Activated CD4-positive, alpha-beta T cell treated with anti-CD3 and anti-CD28 coated beads, Interleukin-2, amount 10 ng/mL, durations not matched to agents 24 days and 14 days (primary cell): ENCODE measurements at places on chromosomes 2 and 18. TPM values are rescaled to one million over a fixed set of nuclear protein-coding genes. Genes with fewer than 3 reads are reported as not detected.

Gene SS18
- total RNA-seq = 66.2 and 70.8 TPM in 2 replicates

Gene PRKCE
- total RNA-seq = 11.2 and 13.5 TPM in 2 replicates

Gene TNP1
- total RNA-seq = not detected in 2 replicates

Gene ELOA2
- not detected in 2 replicates for total RNA-seq

Gene HMSD
- total RNA-seq = 16.8 and 25.0 TPM in 2 replicates

DNA sequence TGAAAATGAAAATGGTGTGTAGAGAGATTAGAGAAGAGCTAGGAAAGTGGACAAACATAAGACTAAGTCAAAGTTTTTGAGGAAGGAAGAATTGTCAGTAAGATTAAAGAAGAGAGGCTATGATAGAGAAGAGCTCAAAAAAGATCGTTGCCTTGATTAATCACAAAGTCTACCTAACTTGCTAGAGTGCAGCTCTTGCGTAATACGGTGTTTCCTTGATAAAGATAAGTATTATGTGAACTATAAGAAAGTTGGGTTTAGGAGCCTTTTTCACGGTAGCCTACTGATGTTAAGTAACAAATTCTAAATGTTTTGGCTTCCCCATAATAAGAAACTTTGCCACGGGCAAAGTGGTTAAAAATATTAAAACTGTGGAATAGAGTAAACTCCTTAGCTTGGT lies 226.4 kb upstream of the NRXN1 start:
- DNase-seq = no peak

DNA sequence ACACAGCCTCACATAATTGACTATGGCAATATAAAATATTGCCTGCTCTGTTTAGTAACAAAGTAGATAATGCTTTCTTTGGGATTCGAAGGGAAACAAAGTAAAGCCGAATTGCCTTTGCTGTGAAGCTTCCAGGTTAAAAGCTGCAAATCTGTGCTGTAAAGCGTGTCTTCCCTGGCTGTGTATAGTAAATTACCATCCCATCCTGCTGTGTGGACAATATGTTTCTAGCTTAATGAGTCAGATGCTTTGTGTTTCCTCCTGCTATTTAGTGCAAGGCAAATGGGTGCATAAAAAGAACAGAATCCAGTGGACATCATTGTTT lies 265.1 kb downstream of the SOCS6 start:
- no peak for DNase-seq

- no peak for DNase-seq
Observed at GRCh38 chr2:239963646-239964205, 61.4 kb downstream of the NDUFA10 start.

DNA sequence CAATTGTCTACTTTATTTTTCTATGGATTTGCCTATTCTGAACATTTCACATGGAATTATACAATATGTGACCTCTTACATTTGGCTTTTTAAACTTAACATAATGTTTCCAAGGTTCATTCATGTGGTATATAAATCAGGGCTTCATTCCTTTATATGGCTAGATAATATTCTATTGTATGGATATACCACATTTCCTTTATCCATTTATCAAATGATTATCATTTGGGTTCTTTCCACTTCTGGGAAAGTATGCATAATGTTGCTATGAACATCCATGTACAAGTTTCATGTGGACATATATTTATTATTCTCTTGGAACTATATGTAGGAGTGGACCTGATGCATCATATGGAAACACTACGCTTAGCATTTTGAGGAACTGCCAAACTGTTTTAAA lies 99.7 kb upstream of the NCKAP5 start:
- no peak for DNase-seq

DNA sequence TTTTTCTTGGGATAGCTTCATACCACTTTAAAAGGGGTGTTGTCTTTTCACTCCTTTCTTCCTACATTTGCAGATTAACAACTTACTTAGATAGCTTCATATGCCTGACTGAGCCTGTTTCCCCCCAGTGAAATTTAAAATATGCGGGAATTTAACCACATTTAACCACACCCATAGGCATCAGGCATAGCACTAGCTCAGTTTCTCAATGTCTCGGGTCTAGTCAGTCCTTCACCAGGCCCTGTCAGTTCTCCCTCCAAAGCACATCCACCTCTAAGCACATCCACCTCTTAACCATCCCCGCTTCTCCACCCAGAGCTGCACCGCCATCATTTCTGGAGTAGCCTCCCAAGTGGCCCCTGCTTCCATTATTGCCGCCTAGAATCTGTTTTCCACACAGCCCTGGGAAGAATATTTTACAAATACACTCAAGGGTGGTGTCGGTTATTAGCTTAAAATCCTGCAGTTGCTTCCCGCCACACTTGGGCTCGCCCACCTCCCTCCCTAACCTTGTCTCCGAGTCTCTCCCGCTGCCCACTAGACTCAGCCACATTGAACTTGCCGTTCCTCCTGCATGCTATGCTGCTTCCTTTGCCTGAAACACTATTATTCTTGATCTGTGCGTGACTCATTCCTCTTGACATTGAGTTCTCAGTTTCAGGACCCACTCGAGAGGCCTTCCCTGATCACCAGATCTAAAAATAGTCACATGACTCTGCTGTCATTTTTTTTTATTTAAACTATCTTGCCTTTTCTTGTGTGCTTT lies 68.3 kb downstream of the SPTBN1 start:
- peak; percentile 64 for DNase-seq

- no peak for DNase-seq
Observed at GRCh38 chr2:29811378-29811777, 110.0 kb downstream of the ALK start.

- no peak for DNase-seq
Observed at GRCh38 chr2:3536682-3537632, 17.6 kb upstream of the ADI1 start.

GRCh38 chr2:185628985-185629384 lies 109.6 kb upstream of the FSIP2 start:
- DNase-seq = no peak

DNA sequence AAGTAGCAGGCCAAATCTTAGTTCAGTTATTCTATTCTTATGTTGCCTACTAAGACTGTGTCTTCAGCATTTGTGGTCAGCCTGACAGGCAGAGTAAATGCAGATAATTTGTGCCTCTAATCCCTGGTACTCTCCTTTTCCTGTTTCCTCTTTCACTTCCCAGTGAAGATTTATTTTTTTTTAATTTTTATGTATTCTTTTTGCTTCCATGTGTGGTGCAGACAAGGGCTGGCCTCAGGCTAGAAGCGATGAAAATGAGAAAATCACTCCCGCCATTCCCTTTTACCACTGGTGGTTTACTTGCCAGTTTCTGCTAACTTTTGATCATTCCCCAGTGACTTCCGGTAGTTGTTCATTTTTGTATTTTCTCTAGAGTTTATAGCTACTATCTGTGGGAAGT lies 30.9 kb downstream of the DSEL start:
- no peak for DNase-seq

DNA sequence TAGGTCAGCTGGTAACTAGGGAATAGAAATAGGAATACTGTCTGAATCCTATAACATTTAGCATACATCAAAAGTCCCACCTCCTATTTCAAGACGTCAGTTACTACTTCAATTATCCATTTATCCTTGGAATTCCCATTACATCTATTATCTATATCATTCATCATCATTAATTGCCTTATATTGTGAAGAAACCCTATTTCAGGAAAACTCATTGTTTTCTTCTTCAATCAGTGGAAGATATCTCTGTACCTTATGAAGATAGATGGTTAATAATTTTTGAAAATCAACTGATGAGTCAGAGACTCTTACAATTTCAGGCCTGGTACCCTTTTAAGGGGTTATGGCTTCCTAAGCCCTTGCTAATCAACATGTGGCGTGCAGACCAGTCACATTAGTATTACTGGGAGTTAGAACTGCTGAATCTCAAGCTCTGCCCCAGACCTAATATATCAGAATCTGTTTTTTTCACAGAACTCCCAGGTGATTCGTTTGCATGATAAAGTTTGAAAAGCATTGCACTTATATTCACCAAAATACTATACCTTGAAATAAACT lies 69.3 kb upstream of the PGAP1 start:
- DNase-seq = no peak
